ENCODE measurements at places on chromosomes 4 and X.

DNA sequence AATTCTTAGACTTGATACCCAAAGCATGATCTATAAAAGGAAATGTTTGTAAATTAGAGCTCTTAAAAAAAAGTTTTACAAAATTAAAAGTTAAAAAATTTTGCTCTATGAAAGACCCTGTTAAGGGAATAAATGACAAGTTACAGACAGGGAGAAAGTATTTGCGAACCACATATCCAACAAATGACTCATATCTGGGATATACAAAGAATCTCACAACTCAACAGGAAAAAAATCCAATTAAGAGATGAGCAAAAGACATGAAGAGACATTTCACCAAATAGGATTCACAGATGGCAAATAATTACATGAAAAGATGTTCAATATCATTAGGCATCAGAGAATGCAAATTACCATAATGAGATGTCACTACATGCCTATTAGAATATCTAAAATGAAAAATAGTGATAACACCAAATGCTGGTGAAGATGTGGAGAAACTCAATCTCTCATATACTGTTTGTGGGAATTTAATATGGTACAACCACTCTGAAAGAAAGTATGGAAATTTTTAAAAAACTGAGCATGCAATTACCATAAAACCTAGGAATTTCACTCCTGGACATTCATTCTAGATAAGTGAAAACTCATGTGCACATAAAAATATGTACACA, 100.8 kb upstream of the EOLA2 start:
- DNase-seq = no peak

GRCh38 chr4:105560421-105560848, 8.0 kb downstream of the ARHGEF38 start:
- DNase-seq = no peak

DNA sequence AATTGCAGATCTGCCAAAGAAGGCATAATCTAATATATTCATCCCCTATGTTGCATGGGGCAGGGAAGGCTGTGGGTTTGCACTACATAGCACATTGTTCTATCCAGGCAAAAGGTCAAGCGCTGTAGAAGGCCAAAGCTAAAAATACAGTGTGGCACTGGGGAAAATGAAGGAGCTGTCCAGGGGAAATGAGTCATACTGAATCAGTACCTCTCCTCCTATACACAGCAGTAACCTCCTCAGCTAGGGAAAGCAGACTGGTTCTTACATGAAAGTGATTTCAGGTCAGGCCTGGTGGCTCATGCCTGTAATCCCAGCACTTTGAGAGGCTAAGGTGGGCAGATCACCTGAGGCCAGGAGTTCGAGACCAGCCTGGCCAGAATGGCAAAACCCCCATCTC, 31.0 kb upstream of the SLC25A4 start:
- no peak for DNase-seq

DNA sequence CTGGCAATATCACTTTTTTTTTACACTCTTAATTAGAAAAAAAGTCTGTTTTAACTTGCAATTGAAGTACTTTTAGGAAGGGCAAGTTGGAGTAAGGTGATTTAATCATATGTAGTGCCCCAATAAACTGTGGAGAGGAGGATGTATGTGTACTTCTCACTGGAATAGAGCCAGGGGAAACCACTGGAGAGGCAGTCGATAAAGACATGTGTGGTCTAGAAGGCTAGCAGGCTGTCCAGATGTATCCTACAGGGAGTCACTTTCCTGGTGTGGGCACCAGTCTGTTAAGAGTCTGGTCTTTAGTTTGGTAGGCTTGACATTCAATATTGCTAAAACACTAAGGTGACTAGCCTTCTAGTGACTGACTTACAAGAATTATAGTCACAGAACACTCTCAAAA, 9.6 kb upstream of the SGMS2 start:
- DNase-seq = no peak

DNA sequence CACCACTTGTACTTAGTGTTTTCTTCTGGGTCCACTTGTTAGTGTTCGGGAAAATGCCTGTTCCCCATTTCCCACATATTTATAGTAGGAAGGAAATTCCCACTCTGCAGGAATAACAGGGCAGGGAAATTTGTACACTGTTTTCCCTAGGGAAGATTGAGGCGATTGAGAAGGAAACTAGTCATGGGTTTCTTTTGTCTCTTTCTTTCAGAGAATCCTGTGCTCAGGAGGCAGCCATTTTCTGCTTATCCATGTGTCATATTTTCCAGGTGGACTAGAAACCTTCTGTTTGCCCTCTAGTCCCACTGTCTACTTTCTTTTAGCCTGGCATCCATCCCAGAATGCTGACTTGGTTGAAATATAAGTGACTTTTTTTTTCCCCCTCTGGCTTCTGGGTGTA, 299.1 kb upstream of the ANKRD50 start:
- no peak for DNase-seq

DNA sequence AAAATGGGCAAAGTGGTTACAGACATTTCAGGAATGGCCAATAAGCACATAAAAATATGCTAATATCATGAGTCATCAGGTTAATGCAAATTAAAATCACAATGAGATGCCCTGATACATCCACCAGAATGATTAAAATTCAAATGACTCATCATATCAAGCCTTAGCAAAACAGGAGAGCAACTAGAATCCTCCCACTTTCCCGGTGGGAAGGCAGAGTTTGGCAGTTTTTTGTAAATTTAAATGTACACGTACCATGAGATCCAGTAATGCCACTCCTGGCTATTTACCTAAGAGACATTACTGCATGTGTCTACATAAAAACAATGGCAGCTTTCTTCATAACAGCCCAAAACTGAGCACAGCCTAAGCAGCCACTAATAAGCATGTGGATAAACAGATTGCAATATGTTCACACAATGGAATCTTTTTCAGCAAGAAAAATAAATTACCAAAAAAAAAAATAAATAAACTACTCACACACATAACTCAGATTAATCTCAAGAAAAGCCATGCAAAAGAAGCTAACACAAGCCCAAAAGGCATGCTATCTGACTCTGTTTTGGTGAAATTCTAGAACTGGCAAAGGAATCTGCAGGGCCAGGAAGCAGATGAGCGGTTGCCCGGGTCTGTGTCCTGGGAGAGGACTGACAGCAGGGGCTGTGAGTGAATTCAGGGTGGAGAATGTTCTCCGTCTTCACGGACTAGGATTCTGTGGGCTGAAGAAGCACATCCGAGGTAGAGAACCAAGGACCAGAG, 48.8 kb downstream of the AFAP1 start:
- DNase-seq = peak; percentile 33

DNA sequence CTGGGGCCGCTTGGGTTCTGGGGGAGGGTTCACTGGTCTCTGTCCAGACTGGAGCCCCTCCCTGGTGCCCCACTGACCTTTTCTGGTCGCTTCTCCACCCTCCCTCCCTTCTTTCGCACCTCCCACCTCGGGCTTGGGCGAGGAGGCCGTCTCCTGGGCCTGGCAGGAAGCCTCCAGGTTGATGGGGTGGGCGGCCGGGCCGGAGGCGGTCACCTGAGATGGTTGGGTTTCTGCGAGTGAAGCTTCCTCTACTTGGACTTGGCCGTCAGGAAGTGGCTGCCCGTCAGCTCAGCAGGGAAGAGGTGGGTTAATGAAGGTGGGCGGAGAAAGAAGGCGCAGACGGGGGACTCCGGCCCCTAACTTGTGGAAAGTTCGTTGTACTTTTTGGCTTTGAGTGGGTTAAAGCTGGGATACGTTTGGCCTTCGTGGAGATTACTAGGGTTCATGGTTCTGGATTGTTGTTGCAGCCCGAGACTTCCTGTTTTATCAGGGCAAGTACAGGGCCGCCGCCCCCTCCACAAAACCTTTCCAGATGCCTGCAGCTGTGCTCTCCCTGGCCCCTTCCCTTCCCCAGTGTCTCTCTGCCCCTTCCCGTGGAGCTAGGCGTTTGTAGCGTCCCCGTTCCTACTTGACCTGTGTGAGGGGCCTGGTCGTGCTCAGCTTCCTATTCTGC, 1.2 kb downstream of the AKAP17A start:
- no peak for DNase-seq

GRCh38 chr4:85086721-85087120, 120.2 kb upstream of the WDFY3 start:
- DNase-seq = no peak

- DNase-seq = no peak
Measured at GRCh38 chrX:68180579-68180978, 252.7 kb downstream of the OPHN1 start.

- no peak for DNase-seq
Measured at GRCh38 chr4:189048119-189048518, 892.6 kb upstream of the FRG1 start.

- no peak for DNase-seq
Measured at GRCh38 chr4:174537634-174538033, 15.3 kb upstream of the HPGD start.

- no peak for DNase-seq
Measured at GRCh38 chrX:19291086-19291485, 52.6 kb upstream of the PDHA1 start.

DNA sequence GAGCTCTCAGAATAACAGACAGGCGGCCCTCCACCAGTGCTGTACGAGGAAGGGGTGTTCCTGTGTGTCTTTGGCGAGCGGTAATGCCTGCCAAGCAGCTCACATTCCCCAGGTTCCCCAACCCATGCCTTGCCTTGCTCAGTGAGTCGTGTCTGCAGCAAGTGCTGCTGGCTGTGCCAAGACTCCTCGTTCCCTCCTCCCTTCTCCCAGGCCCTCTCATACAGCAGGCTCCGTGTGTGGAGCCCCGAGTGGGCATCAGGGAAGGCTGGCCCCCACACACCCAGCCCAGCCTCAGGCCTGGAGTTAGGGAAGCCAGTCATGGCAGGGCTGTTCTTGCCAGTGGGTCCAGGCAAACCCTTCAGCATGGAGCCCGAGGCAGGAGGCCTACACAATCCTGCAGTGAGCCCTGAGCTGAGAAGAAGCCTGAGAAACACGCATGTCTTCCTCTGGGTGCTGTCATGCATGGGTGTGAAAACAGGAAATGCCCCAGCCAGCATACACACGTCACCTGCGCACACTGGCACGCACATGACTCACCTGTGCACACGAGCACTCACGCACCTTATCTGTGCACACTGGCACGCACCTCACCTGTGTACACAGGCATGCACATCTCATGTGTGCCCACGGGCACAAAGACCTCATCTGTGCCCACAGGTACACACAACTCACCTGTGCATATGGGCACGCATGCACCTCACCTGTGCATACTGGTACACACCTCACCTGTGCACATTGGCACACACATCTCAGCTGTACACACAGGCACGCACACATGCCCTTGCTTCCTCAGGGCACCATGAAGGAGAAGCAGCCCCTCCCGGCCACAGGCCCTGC, 238.7 kb downstream of the DHRSX start:
- DNase-seq = no peak

Data from NCI-H446 (cell line).